Regular cardiac myocyte (primary cell): ENCODE measurements at places on chromosomes 2 and 18. TPM values are rescaled to one million over a fixed set of nuclear protein-coding genes. Genes with fewer than 3 reads are reported as not detected.

The COL4A4 gene
- total RNA-seq: 4.4 and 24.0 TPM in 2 replicates

The ANKRD12 gene
- total RNA-seq: 33.7 and 92.7 TPM in 2 replicates

The VSNL1 gene
- total RNA-seq: 0.38 and 0.85 TPM in 2 replicates

The NPHP1 gene
- 3.6 and 5.6 TPM in 2 replicates for total RNA-seq

The AQP12A gene
- not detected in 2 replicates for total RNA-seq

The AGBL5 gene
- 14.9 and 19.7 TPM in 2 replicates for total RNA-seq

The GALNT3 gene
- total RNA-seq: 0.56 and 1.2 TPM in 2 replicates
